ENCODE measurements at places on chromosomes 2 and 18.

GRCh38 chr18:961644-962355 is 57.1 kb downstream of the ADCYAP1 start:
- DNase-seq: peak; percentile 7

DNA sequence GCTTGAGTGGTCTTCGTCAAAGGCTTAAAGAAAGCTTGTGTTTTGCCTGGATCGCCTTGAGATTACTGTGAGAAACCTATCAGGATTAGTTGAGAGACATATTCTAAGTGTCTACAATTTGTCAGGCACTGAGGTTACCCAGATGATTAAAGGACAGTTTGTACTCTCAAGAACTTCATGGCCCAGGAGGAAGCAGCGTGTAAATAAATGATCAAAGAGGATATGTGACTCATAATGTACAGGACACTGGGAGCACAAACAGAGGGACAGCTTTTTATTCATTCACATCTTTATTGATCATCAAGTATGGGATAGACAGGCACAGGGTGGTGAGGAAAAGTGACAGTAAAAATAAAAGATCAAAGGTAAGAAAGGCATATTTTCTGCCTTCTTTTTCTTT is 152.6 kb upstream of the FSHR start:
- no peak for DNase-seq

DNA sequence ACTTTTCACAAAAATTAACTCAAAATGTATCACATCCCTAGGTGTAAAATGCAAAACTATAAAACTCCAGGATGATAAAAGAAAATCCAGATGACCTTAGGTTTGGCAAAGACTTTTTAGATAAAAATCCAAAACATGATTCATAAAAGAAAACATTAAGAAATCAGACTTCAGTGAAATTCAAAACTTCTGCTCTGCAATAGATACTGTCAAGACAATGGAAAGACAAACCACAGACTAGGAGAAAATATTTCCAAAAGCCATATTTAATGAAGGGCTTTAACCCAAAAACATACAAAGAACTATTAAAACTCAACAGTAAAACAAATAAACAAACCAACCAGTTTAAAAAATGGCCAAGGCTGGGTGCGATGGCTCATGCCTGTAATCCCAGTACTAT is 173.6 kb upstream of the SPOPL start:
- DNase-seq: no peak

GRCh38 chr2:236686561-236686960 is 116.9 kb downstream of the ACKR3 start:
- DNase-seq: no peak

DNA sequence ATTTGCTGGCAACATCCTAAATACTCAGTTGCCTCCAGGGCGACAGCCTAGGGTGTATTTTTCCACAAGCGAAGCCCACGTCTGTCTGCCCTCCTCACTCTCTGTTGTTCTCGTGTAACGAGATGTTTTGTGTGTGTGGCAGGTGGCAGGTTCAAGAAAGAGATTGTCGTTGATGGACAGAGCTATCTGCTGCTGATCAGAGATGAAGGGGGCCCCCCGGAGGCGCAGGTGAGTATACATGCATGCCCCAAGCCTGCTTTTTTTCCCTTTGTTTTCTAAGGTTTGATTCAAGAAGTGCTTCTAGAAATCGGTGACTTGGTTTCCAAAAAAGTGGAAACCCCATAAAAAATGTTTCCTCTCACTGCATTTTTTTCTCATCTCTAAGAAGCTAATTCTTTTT is 247.0 kb downstream of the AGAP1 start:
- DNase-seq: no peak

DNA sequence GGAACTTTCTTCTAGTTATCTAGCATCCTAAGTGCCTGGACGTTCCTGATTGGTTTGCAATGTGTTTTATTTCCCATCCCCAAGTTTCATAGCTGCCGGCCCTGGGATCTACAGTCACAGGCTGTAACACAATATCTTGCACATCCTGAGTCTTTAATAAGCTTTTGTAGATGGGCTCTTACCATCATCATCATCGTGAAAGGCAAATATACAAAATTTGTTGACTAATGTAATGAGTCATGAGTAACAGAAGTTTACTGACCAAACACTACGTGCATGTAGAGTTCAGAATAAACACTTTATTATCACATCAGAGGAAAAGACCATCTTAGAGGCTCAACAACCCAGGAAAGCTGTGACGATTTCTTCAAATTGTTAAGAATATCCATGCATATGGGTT is 8.1 kb upstream of the TYMS start:
- DNase-seq: no peak

- no peak for DNase-seq
Observed at GRCh38 chr18:48459016-48459415, 49.8 kb upstream of the ZBTB7C start.

- DNase-seq: no peak
Observed at GRCh38 chr2:138016351-138017087, 52.2 kb downstream of the HNMT start.

DNA sequence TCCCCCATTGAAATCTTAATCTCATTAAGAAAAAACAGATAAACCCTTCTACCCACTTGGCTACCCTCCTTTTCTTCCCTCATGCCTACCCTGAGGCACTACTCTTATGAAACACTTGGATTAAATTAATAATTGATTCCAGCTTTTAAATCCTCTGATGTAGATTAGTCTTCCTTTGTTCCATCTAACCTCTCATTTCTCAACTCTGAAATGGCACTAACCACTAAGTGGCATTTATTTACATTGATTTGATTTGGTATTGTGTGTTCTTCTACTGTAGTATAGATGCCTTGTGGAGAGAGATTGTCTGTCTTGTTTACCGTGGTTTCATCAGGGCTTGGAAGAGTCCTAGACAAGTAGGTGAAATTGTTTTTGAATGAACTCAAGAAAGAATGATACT is 26.7 kb downstream of the ITGA4 start:
- DNase-seq: no peak

DNA sequence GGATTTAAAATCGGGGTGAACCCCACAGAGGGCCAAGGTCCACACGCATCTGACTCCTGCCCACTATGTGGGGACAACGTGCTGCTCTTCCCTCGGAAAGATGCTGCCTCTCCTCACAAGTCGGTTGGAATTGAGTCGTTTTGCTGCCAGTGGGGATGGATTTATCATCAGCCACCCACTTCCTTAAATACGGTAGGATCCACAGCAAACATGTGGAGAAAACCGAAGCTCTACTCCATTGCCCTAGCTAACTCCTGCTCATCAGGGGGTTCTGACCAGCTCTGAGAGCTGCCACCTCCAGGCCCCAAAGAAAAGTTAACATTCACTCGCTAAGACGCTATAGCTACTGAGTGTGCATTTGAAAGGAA is 80.9 kb downstream of the CHRNA1 start:
- DNase-seq: no peak

- DNase-seq: no peak
Observed at GRCh38 chr2:44389895-44390294, 28.1 kb downstream of the CAMKMT start.

- no peak for DNase-seq
Observed at GRCh38 chr18:8908792-8909510, 193.5 kb upstream of the NDUFV2 start.

DNA sequence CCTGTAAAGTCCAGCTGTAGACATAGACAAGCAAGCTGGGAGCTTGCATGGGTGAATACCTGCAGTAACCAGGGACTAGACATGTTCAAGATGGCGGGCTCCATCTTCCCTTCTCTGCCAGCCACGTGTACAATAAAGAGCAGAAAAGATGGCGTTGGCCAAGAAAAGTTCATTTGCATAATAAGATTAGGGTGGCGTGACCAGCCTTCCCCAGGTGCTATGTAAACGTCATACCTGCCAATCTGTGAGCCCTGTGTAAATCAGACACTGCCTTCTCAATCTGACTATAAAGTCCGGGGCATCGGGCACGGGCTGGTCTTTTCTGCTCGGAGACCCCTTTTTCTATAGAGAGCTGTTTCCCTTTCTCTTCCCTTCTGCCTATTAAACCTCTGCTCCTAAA is 101.6 kb upstream of the XPO1 start:
- DNase-seq: no peak

- no peak for DNase-seq
Observed at GRCh38 chr2:160469164-160469563, 24.4 kb downstream of the RBMS1 start.

DNA sequence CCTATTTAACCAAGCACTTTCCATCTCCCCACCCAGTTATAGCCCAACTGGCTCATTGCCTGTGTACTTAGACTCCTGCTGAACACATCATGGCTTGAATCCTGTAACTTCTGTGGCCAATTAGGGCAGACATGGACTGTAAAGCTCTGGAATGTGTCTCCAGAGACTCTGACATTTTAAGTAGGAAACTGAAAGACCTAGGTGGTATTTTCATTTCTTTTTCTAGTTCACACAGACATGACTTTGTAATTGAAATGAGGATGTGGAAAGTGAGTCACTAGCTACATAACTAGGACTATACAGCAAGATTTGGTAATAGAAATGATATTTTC is 12.2 kb downstream of the DOK1 start:
- no peak for DNase-seq

DNA sequence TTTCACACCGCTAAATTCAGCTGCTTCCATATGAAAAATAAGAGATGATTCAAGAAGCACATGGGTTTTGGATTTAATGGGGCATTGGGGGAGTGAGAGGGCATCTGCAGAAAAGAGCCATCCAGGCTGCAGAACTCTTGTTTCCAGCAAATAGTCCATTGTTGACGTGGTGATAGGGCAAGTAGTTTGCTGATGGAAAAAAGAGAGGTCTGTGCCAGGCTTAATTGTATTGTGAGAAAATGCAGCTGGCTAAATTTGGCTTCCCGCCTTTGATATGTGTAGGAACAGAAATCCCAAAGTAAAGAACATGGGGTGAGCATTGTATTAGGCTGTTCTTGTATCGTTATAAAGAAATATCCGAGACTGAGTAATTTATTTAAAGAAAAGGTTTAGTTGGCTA is 199.5 kb downstream of the SETBP1 start:
- DNase-seq: no peak

DNA sequence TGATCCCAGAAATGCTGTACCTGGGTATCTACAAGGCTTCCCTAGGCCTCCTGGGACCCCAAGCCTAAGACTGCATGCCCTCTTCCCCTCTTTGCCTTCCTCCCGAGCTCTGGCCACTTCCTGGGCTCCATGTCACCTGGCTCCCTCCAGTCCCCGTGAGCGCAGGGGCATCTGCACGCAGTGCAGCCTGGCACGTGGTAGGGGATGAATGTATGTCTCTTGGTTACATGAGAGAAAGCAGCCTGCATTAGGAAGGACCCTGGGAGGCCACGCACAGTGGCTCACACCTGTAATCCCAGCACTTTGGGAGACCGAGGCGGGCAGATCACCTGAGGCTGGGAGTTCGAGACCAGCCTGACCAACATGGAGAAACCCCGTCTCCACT is 15.8 kb downstream of the PASK start:
- DNase-seq: no peak

- no peak for DNase-seq
Observed at GRCh38 chr2:17538022-17538843, 2.3 kb upstream of the VSNL1 start.

DNA sequence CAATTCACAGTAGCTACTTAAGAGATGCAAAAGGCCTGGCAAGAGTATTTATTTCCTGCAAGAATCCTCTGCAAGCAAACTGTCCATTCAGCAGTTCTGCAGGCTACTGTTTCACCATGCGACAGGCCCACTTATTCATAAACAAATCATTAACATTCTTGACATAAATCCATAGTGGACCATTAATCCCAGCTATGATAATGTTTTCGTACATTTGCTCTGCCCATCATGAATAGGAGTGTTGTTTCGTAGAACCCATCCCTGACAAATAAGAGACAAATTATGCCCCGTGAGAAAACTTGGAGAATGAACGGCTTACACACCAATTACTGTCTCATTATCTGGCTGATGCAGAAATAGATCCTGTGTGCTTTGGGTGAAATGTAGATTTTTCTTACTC is 65.4 kb downstream of the PID1 start:
- no peak for DNase-seq

DNA sequence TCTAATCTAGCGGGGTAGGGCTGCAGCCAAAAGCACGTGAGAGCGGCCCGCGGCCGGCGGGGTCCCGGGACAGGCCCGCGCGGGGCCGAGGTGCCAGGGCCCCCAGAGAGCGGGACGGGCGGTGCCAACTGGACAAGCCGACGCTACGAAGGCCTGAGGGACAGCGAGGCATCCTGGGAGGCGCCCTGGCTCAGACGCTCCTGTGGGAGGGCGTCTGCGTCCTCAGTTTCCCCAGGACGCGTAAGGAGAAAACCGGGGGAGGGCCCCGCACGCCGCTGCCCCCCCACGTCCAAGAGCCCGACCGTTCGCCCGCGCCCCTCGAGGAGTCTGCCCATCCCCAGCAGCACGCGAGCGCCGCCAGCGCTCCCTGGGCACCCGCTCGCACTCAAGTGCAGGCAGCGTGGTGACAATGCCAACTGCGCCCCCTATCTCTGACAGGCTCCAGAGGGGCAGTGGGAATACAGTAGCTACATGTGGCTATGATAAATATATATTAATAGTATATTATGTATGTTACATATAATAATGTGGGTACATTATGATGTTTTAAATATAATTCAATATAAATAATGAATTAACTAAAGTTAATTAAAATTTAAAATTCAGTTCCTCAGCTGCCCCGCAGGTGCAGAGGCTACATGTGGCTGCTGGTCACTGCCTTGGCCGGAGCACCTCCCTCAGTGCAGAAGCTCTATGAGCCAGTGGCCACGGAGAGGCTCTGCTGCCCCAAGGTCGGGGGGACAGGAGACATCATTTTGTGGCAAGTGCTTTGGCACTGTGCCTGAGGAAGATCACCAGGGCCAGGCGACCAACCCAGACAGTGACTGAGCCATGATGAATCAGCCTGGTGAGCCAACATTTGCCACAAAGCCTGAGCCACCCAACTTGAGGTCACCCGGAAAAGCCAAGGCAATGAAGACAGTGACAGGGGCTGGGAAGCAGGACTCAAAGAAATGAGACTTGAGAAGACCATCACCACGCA is 5.5 kb upstream of the SFT2D3 start:
- DNase-seq: no peak

- no peak for DNase-seq
Observed at GRCh38 chr2:2646433-2647051, 315.5 kb upstream of the MYT1L start.

GRCh38 chr2:63008838-63009237 is 41.8 kb upstream of the OTX1 start:
- DNase-seq: no peak

DNA sequence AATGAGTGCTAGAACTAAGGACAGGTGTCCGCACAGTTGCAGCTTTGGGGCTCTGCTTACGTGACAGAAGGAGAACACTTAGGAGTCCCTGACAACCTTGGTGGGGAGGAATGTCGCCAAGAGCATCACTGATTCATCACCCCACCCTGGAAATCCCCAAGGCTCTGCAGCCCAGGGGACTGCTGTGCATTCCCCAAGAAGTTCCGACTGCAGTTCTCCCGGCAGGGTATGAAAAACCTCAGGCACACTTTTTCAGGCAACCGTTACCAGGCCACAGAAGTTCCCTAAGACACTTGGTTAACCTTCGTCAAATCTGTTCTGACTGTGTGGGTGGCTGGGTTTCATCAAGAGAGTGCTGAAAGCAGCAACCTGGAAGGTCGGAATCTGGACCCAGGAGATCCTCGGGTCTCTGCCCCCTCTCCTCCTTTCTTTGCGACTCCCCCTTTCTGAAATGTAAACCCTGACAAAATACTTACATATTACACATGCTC is 192.1 kb upstream of the CXCR4 start:
- DNase-seq: no peak
